HFFc6 (cell line): ENCODE measurements at places on chromosomes 16 and 17.

DNA sequence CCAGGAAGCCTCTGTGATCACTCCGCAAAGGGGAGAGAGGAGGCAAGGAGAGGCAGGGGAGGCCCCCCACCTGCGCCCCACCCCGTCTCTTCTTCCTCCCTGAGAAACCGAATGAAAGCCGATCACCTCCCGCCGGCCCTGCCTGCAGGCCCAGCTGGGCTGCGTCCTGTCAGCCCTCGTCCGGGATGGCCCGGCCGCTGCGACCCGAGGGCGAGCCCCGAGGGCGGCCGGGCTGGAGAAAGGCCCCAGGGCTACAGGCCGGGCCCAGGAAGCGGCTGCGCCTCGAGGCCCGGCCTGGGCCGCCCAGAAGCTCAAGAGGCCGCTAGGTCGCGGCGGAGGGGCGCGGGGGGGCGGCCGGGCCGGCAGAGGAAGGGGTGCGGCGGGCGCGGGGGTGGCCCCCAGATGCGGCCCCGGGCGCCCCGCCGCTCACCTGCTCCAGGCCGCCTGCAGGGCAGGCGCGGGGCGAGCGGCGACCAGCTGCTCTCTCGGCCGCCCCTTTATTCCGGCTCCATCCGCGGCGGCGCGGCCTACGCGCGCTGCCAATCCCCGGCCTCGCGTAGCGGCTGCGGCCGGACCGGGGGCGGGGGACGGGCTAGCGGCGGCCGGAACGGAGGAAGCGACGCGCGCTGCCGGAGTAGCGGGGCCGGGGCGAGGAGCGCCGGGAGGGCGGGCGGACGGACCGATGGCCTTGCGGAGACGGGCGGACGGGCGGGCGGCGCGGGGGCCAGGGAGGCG is at the start of gene ZNF319:
Gene ZNF319, minus strand, starts transcription at position 702 of the 735 bp plus-strand sequence. CDS start 2,407 bp downstream, outside the sequence.
- no peak for DNase-seq

DNA sequence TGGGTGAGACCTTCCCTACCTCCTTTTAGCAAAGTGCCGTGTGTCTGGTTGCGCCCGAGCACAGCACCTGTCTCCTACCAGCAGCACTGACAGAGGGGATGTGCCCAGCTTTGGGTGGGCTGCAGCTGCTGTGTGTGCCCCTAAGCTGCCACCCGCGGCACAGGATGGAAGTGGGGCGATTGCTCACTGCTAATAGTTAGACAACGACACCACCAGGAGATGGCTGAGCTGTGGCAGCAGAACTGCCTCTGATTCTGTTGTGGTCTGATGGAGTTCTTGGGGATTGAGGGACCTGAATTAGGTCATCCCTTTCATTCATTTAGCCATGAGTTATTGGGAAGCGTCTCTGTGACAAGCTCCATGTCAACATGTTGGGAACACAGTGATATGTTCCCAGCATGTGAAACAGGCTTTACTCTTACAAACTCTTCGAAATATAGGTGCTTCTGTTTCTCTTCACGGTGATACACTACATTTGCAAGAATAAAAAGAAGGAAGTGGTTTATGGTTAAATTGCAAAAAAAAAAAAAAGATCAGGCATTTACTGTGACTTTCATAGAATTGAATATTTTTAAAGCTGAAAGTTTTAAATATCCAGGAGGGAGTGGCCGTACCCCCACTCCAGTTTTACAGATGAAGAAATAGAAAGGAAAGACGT is 184.4 kb downstream of the MAF start:
- DNase-seq, result no peak

DNA sequence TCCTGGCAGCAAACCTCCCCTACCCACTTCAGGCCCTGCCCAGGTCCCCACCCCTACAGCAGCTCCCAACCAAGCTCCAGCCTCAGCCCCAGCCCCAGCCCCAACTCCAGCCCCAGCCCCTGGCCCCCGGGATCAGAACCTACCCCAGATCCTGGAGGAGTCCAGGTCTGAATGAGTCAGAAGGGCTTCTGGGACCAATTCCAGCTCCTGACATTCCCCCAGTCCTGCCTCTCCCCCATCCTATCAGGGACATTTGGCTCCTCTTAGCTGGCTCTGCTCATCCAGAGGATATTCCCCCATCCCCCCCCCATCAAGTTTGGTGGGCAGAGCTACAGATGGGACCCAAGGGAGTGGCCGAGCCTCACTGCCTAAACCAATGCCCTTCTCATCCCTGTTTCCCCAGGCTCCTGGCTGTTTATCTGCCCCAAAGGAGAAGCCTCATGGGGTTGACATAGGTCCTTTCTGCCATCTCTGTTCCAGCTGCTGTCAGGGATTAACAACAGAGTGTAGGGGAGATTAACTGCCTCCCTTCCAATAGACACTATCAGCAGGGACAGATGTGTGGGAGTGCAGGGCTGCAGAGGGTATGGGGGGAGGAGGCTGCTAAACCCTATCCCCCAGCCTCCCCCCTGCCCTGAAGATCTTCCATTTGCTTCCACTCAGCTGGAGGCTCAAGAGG is 16.5 kb downstream of the CNTNAP1 start:
- DNase-seq, result peak; percentile 70

DNA sequence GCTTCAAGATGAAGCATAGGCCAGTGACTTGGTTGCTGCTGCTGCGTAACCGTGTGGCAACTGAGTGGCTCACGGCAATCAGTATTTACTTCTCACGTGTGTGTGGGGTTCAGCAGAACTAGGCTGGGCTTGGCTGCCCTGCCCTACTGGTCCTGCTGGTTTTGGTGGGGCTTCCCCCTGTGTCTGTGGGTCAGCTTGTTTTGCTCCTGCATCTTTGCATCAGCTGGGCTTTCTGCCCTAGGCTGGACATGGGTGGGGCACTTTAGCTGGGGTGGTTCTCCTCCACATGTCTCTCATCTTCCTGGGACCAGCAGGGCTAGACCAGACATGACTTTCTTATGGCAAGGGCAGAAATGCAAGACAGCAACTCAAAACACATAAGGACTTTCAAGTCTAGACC is 550.5 kb downstream of the MAF start:
- DNase-seq, result no peak

DNA sequence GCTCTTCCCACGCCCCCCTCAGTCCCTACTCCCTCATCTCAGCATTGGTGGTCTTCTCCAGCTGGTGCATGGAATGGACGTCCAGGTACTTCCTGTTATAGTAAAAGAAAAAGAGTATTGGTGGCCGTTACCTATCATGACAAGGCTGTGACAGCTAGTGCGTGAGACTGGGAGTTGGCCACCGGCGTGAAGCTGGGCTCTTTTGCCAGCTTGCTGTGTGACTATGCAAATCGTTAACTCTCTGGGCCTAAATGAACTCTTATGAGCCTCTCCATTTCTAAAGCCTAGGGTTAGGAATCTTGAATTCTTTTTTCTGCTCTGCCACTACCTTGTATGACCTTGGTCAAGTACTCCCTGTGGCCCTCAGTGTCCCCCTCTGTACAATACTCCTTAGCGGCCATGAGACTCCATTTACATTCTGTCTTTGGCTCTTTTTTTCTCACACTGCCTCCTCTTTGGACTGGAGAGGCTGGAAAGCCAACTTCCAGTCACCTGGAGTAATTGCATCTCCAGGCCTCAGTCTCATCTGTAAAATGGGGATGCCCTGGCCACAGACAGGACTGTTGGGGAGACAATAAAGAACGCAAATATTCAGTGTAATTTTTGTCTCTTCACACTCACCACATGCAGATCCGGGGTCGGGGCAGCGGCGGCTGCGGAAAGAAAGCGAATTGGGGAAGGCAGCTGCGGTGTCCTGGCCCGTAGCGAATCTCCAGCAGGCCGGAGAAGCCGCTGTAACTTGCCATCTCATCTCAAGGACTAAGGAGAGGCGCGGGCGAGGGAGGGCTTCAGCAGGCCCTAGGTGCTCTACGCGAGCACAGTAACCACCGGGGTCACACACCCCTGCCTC is 1.1 kb downstream of the CFAP119 start:
- DNase-seq, result no peak

GRCh38 chr17:51423421-51424160 is 163.2 kb downstream of the UTP18 start:
- DNase-seq, result no peak

DNA sequence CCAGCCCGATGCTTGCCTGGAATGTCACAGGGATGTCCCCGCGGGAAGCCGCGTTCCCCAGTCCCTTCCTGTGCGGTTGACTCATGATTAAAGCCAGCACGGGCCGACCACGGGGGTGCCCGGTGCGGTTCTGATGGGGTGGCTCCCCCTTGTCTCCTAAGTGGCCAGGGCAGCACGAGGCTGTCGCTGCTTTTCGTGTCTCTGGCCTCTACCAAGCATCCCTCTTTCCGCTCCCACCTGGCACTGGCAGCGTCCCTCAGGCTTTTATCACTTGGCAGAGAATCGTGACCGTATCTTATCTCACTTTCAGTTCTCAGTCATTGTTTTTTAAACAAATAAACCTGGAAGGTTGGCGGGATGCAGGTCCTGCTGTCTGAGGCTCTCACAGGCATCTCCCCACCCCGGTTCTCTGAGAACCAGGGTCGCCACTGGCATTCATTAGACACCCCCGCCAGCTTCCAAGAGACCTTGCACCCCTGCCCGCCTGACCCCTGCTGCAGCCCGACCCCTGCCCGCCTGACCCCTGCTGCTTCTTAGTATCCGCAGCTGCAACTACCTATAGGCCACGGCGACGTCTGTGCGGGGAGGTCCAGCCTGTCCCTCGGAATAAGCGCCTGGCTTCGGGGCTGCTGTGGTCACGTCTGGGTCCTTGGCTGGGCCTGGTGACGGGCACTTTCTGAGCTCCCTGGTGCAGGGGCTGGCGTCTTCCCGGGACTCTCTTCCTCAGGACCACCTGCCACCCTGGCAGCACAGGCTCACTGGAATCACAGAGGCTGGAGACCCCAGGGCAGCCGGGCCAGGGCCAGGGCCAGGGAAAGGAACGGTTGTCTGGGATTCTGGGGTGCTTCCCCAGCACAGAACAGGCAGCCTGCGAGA is 7.5 kb downstream of the C1QTNF8 start:
- DNase-seq, result no peak

- DNase-seq, result no peak
These were observed 4.4 kb upstream of the HIC1 start for GRCh38 chr17:2050300-2051060.

DNA sequence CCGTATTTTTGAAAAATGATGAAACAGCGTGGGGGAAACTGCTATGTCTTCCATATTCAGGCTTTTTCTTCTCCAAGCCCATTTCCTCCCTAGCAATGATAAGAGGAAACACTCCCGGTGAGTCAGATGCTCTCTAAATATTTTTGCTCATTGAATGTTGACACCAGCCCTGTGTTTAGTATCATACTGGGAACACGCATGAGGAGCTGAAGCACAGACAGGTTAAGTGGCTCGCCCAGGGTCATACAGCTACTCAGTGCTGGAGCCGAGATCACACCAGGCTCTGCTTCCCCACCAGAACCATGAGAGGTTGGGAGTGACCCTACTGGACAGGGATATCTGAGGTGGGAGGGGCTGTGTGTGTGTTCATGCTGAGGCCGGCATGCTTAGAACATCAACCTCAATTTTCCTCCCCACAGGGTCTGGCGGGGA is 37.8 kb upstream of the ADGRG1 start:
- DNase-seq, result peak; percentile 67

GRCh38 chr16:77183137-77183536 is 7.9 kb upstream of the MON1B start:
- DNase-seq, result no peak

DNA sequence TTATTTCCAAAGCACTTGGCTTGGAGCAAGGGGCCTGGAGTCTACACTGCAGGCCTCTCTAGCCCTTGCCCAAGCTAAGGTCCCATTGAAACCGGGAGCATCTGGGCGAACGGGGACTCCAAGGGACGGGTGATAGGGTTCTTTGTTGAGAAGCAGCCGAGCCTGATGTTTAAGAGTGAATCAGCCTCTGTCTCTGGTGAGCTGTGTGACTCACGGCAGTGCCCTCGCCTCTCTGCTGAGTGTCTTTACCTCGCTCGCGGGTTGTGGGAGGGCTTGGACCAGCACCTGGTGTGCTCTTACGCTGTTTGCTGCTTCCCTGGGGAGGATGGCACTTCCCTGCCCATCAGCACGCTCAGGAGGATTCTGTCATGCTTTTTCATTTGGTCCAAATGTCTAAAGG is 1.3 kb downstream of the HGS start:
- DNase-seq, result peak; percentile 79
